ENCODE measurements at places on chromosomes 2 and 18. TPM values are rescaled to one million over a fixed set of nuclear protein-coding genes. Genes with fewer than 3 reads are reported as not detected.

The IL1B gene
- total RNA-seq = not detected

The CD8B2 gene
- total RNA-seq = not detected

The AFF3 gene
- 13.0 TPM for total RNA-seq

The CRYGD gene
- not detected for total RNA-seq

The GPATCH11 gene
- total RNA-seq = 10.3 TPM

The CFAP53 gene
- 0.50 TPM for total RNA-seq

The NXPH2 gene
- not detected for total RNA-seq

The HOXD3 gene
- not detected for total RNA-seq

The EMILIN1 gene
- total RNA-seq = 0.64 TPM

The ANTXR1 gene
- 0.23 TPM for total RNA-seq

The REG3A gene
- total RNA-seq = not detected

The C2orf78 gene
- not detected for total RNA-seq

The LRRTM1 gene
- total RNA-seq = not detected

The PER2 gene
- total RNA-seq = 13.1 TPM

The LYG1 gene
- total RNA-seq = 1.3 TPM

The BOLL gene
- not detected for total RNA-seq

The LINC00305 gene
- total RNA-seq = not detected

The VWC2L gene
- total RNA-seq = not detected

The GLS gene
- 155 TPM for total RNA-seq

The RGPD3 gene
- total RNA-seq = 0.06 TPM

The TLX2 gene
- 0.52 TPM for total RNA-seq

The ING5 gene
- total RNA-seq = 45.4 TPM

The TUBA4B gene
- total RNA-seq = not detected

The SMAD7 gene
- 19.5 TPM for total RNA-seq

The LYPD6B gene
- not detected for total RNA-seq

The ILKAP gene
- 59.1 TPM for total RNA-seq

The XIRP2 gene
- total RNA-seq = not detected

The CCDC85A gene
- total RNA-seq = not detected

The MFF gene
- total RNA-seq = 79.4 TPM

The MROH2A gene
- not detected for total RNA-seq

The DPYSL5 gene
- not detected for total RNA-seq

The VWA3B gene
- not detected for total RNA-seq

The LAMA3 gene
- total RNA-seq = 0.54 TPM

The ABCG5 gene
- total RNA-seq = not detected

The APCDD1 gene
- not detected for total RNA-seq

The PAIP2B gene
- 1.6 TPM for total RNA-seq

The FOXI3 gene
- not detected for total RNA-seq

The SLC39A6 gene
- 20.1 TPM for total RNA-seq

The PLCD4 gene
- total RNA-seq = 0.30 TPM

The CHCHD5 gene
- total RNA-seq = 33.6 TPM

The CLIP4 gene
- total RNA-seq = 23.4 TPM
